AG04450 (cell line): ENCODE measurements at places on chromosomes 12 and 14.
A peak's percentile ranks its signal among the peaks of the same experiment; 100 is the strongest.

- no peak for DNase-seq
Observed at GRCh38 chr12:47816403-47817271, 3.1 kb downstream of the HDAC7 start.

DNA sequence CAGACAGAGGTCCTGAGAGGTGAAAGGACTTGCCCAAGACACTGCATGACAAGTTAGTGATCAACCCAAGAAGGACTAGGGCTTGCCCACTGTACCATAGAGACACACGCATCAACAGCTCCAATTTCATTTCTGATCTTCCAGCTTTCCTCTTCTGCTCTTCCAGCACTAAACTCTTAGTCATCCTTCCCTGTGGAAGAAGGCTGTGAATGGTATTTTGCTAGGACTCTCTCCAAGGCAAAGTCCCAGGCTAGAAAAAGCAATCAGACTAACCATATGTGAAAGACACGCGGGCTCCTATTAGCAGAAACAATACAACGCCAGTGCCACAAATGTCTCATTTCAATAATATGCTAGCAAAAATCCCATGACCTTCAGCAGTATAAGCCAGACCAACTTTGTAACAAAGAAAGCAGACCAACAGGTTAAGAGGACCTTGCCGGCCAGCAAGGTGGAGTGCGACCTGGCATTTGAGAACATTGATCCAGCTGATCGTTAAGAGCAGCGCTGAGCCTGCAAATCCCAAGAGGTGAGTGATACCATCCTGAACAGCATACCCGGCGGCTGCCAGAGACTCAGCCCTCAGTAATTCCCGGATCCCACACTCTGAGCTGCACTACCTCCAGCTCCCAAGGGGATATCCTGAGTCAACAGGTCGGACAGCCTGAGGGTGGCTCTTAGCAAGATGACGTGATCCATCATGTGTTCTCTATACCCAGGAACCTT lies 132.5 kb downstream of the FOXN3 start:
- DNase-seq: no peak

GRCh38 chr12:25557830-25558436 lies 4.8 kb upstream of the LMNTD1 start:
- DNase-seq: no peak

- DNase-seq: no peak
Observed at GRCh38 chr12:91205811-91206210, 23.2 kb upstream of the DCN start.

GRCh38 chr12:71061451-71061850 lies 96.3 kb downstream of the TSPAN8 start:
- no peak for DNase-seq

- no peak for DNase-seq
Observed at GRCh38 chr14:87034680-87035079, 958.3 kb downstream of the GALC start.

DNA sequence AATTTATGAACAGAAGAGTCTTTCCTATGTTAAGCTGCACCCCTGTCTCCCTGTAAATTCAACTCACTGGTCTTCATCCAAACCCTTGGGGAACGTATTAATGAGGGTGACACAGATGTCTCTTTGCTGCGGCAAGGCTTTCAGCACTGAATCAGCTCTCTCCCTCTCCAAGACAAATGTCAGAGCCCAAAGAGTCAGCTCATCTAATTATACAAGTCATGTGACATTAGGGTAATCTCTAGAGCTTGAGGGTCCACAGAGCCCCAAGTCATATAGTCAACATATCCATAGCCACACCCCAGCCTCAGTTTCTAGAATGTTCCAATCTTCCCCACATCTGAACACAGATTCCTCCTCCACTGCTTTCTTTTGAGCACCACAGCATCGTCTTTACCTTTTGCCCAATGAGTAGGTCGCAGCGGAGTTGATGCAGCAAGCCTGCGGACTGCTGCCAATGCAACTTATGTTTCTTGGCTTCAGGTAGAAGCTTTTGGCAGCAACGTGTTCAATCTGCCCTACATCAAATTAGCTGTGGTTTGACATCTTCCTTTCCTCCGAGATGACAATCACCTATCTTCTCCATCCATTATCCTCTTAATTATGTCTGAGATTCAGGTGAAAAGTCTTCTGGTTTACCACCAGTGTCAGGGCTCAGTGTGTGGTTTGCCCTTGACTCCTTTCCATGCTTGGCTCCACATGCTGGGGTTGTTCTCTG lies 5.3 kb downstream of the BATF start:
- no peak for DNase-seq

- no peak for DNase-seq
Observed at GRCh38 chr12:32032205-32032810, 73.1 kb downstream of the RESF1 start.

DNA sequence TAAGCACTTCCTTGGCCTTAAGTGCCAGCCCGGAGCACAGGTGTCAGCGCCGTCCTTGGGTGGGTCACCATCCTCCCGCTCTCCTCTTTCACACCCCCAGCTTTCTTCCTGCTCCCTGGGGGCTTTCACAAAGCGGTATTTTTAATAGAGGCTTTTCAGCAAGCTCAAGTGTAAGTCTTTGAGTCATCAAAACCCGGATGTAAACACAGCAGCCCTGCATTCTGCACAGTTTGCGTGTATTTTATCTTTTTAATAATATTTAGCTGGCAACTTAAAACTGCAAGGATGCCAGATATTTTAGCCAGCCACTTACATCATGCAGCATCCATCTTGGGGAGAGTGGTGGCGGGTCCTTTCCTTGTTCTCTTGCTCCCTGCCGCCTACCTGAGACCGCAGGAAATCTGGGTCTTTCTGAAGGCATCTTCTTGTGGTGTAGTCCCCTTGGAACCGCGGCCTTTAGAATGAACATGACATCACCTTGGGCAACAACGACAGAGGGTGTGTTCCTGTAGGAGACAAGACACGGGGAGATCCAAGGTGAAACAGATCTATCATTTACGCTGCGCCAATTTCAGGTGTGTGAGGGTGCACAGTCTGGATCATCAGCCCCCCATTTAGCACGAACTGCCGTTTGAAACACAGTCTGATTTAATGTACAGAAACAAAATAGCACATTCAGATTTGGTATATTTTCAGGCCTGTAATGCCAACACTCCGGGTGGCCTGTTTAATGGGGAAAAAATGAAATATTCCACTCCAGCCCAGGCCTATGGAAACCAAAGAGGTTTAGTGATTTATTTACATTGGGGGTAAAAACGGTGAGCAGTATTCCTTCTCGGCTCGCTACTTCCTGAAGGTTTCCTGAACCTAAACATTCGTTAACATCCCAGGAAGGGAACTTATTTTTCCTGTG lies 12.5 kb upstream of the IRF2BPL start:
- DNase-seq: peak; percentile 83

DNA sequence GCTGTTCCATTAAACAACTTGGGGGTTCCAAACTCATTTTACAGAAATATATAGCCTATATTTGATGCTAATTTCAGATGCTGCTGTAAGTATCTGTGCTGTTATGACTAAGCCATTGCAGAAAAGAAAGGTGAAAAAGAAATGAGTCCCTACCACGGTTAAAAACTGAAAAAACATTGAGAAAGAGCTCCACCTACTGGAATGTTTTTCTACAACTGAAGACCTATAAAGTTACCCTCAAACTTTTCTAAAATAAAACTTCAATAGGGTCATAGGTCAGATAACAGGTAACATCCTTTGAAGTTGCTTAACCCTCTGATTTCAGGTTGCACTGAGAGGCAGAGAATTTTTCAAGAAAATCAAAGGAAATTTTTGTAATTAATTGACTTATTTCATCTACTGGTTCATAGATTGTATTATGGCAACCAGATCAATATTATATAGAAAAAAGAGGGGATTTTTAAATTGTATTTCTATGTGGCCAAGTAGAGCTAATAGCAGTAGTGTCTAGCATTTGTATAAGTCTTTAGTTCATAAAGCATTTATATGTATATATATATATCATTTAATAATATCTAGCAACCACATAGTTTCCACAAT lies 279.9 kb downstream of the RPS29 start:
- no peak for DNase-seq

DNA sequence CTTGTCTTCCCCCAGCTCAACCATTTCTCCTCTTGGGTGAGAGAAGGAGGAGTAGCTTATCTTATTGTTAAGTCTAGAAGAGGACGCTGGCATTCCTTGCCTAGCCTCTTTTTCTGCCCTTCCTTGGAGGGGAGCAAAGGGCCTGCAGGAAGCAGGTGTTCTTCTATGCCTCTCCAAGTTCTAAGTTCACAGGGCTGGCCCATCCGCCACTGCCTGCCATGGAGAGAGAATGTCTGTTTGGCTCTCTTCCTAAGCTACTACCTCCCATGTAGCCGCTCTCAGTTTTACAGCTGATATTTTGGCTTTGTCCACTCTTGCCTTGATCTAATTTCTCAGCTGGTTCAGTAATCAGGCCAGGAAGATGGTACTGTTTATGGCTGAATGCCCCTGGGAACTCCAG lies 201.2 kb downstream of the NTF3 start:
- DNase-seq: no peak

GRCh38 chr14:54773171-54774006 lies 129.2 kb downstream of the GCH1 start:
- DNase-seq: peak; percentile 99

GRCh38 chr14:51323492-51323891 lies 83.4 kb downstream of the TMX1 start:
- DNase-seq: no peak

DNA sequence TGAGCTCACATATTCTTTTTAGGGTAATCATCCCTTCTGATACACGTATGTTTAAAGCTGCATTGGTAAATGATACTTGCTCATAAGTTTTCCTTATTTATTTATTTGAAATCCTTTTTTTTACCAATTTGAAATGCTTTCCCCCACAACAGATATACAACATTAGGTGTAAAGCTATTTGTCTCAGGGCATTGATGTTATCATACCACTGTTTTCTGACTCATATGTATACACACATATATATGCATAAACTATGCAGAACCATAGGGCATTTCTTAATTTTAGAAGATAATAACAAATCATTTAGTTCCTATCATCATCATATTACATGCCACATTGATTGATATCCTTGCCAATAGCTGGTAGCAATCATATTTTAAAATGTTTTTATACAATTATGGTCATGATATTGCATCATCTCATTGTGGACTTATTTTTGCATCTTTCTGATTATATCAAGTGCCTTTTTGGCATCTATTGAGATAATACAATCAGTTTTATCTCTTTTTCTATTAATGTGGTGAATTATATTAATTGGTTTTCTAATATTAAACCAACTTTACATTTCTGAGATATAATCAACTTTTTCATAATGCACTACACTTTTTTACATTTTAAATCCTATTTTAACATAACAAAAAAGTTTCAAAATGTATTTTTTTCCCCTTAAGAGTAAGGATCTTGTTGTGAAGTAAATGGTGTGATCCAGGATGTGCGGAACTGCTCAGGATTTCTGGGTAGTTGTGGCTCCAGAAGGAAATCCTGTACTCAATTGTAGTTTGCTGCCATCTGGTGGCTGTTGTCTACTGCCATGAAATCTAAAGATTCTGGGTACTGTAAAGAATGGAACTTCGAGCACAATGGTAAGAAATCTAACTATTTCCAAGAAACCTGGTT lies 16.7 kb downstream of the OR9K2 start:
- no peak for DNase-seq

- DNase-seq: no peak
Observed at GRCh38 chr14:102971314-102971713, 48.9 kb downstream of the AMN start.

- no peak for DNase-seq
Observed at GRCh38 chr14:72621387-72622065, 272.4 kb downstream of the DPF3 start.

- no peak for DNase-seq
Observed at GRCh38 chr12:109715310-109716091, 1.9 kb downstream of the FAM222A start.

GRCh38 chr14:75979071-75979571 lies 2.7 kb downstream of the TGFB3 start:
- DNase-seq: no peak

GRCh38 chr12:78359520-78359919 lies 505.1 kb upstream of the SYT1 start:
- no peak for DNase-seq

DNA sequence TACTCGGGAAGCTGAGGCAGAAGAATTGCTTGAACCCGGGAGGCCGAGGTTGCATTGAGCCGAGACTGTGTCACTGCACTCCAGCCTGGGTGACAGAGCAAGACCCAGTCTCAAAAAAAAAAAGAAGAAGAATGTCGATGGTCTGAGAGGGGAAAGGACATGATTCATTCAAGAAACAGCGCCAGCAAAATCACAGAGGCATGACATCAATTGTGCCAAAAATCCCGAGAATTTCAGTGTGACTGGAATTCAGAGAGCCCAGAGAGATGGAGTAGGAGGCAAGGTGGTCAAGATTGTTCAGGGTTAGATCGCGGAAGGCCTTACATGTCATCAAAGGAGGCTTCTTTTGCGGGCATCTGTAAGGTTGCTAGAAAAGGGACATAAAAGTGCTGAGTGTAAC lies 483.3 kb downstream of the VRK1 start:
- no peak for DNase-seq

- no peak for DNase-seq
Observed at GRCh38 chr14:99516871-99517642, 35.8 kb downstream of the CCNK start.

DNA sequence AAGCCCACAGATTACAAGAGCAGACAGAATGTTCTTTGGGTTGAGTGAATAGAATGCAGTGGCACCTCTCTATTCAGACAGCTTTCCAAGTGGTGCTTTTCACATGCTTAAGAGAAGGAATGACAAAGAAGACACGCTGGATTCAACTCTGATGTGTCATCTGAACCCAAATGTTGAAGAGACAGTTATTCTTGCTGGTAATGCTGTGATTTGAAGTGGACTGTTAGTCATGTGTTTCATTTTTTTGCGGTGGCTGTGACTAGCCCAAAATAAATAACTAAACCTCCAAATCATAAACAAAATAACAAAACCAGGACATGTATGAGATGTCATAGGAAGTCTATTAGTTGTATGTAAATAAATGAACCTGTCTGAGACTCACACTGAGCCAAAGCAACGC lies 391.8 kb upstream of the PRICKLE1 start:
- DNase-seq: no peak

DNA sequence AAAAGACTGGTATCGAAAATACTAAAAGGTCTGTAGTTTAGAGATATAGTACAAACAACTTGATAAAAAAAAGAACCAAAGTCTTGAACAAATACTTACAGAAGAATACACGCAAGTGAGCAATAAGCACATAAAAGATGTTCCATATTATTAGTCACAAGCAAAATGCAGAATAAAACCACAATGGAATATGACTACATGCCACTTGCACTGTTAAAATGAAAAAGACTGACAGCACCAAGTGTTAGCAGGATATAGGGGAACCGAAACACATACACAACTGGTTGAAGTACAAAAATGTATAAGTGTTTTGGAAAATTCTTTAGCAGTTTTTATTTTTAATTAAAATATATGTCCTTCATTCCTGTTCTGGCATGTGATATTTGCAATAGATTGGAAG lies 3.6 kb downstream of the CLEC2A start:
- DNase-seq: no peak

GRCh38 chr12:52166672-52167071 lies 25.1 kb downstream of the KRT80 start:
- DNase-seq: no peak

GRCh38 chr14:94542111-94542810 lies 19.0 kb upstream of the SERPINA4 start:
- DNase-seq: no peak

GRCh38 chr14:84282618-84283017 lies 1247.3 kb upstream of the FLRT2 start:
- DNase-seq: no peak
